CD4-positive, alpha-beta T cell (primary cell): ENCODE measurements at places on chromosomes 1 and 21. TPM values are rescaled to one million over a fixed set of nuclear protein-coding genes. Genes with fewer than 3 reads are reported as not detected.
A peak's percentile ranks its signal among the peaks of the same experiment; 100 is the strongest.

DNA sequence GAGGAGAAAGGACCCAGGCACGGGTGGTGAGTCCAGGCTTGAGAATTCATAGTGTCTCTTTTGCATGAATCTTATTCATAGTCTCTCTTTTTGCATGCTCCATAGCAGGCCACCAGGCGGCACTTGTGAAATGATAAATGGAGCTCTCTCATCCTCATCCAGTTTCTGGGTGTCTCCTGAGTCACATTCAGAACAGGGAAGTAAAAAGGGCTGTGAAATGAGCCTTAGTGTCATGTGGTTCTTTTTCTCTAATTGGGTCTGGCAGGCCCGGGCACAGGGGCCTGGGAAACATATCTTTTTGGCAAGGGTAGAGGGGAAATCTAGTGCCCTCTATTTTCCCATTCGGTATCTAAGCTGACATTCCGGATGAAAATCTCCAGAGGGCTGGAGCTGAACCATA lies 19.1 kb upstream of the NCF2 start:
- no peak for DNase-seq
- no peak overlapping the region for H3K4me3 ChIP-seq
- H3K27ac ChIP-seq, result no peak overlapping the region

SGIP1 gene
- 0.84 TPM for total RNA-seq

TSPAN1 gene
- not detected for total RNA-seq

DNA sequence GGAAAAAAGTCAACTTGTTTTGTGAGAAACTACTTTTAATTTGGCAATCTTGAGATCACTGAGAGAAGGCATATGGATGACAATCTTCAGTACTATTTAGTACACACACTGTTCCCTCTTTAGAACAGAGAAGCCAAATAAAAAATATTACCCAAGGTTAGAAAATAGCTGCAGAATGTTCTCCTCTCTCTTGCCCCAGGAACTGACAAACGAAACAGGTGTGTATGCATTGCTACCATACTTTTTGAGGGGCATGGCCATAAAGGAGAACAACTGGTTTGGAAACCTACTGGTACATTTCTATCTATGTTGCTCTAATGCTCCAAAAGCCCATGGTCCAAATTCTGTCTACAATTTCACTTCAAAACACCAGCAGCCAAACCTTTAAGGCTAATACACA lies 5.7 kb downstream of the TOR1AIP2 start:
- H3K4me3 ChIP-seq, result no peak overlapping the region
- H3K27me3 ChIP-seq, result no peaks in the 10 kb centered on the region
- H3K27ac ChIP-seq, result no peak overlapping the region

GRCh38 chr1:95604771-95605170 lies 370.8 kb downstream of the RWDD3 start:
- no peak overlapping the region for H3K27ac ChIP-seq
- no peak for DNase-seq
- no peak overlapping the region for H3K4me3 ChIP-seq

FCRL1 gene
- total RNA-seq, result 0.60 TPM

- peaks cover 4% of the 10 kb centered on the region for H3K27me3 ChIP-seq
- H3K27ac ChIP-seq, result peak overlapping the region; percentile 99
- peaks cover 6% of the 10 kb centered on the region for H3K36me3 ChIP-seq
- H3K4me1 ChIP-seq, result peaks cover 23% of the 10 kb centered on the region
These were observed 920 bp downstream of the MTR start for GRCh38 chr1:236795757-236796667.

- H3K4me1 ChIP-seq, result peaks cover 13% of the 10 kb centered on the region
- H3K27ac ChIP-seq, result no peak overlapping the region
- DNase-seq, result no peak
- H3K4me3 ChIP-seq, result no peak overlapping the region
- H3K36me3 ChIP-seq, result peaks cover 6% of the 10 kb centered on the region
- H3K27me3 ChIP-seq, result no peaks in the 10 kb centered on the region
These were observed 28.1 kb downstream of the TSHB start for GRCh38 chr1:115057661-115058254.

- no peaks in the 10 kb centered on the region for H3K36me3 ChIP-seq
- no peak overlapping the region for H3K4me3 ChIP-seq
- H3K27me3 ChIP-seq, result no peaks in the 10 kb centered on the region
- DNase-seq, result no peak
- H3K27ac ChIP-seq, result no peak overlapping the region
These were observed 43.5 kb downstream of the TMCC2 start for GRCh38 chr1:205271277-205271676.

GRCh38 chr1:1004780-1005697 lies 5.1 kb upstream of the HES4 start:
- DNase-seq, result no peak
- no peak overlapping the region for H3K27ac ChIP-seq
- H3K4me3 ChIP-seq, result no peak overlapping the region
- H3K36me3 ChIP-seq, result no peaks in the 10 kb centered on the region

DPT gene
- total RNA-seq, result not detected

- no peak overlapping the region for H3K27ac ChIP-seq
- H3K36me3 ChIP-seq, result no peaks in the 10 kb centered on the region
- no peaks in the 10 kb centered on the region for H3K27me3 ChIP-seq
These were observed 3.8 kb upstream of the RGSL1 start for GRCh38 chr1:182446033-182446669.

DNA sequence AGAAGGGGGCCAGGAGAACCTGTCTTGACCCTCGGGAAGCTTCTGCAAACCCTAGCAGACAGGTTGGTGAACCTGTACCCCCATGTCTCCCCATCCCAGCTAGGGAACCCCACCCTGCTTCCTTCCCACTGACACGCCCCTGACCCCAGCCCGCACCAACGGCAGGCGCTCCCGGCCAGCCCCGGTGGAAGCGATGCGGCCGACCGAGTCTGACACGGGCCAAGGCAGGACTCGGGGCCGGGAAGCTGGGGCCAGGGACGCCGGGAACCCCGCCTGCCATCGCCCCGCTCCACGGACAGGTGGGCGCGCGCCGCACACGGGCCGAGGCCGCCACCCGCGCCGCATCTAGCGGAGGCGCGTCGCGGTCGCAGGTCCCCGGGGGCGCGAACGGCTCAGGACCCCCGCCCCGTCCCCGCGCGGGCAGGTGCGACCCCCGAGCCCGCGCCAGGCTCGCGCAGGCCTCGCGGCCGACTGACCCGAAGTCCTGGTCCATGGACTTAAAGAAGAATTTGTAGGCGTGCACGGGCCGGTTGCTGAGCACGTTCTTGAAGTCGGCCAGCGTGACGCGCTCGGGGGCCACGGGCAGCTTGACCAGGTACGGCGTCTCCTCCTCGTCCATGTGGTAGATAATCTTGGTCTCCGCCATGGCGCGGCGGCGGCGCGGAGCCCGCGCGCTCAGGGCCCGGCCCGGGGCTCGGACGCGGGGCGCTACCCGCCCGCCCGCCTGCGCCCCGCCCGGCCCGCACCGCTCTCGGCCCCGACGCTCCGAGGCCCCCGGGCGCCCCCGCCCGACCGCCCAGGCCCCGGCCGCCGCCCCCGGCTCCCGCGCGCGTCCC lies 580 bp downstream of the DVL1 start:
- no peak for DNase-seq
- peak overlapping the region; percentile 58 for H3K4me3 ChIP-seq
- H3K27me3 ChIP-seq, result peaks cover 11% of the 10 kb centered on the region
- no peak overlapping the region for H3K27ac ChIP-seq
- peaks cover 50% of the 10 kb centered on the region for H3K4me1 ChIP-seq

- H3K4me1 ChIP-seq, result no peaks in the 10 kb centered on the region
- H3K36me3 ChIP-seq, result no peaks in the 10 kb centered on the region
- no peak overlapping the region for H3K27ac ChIP-seq
- no peak for DNase-seq
- no peaks in the 10 kb centered on the region for H3K27me3 ChIP-seq
These were observed 119.0 kb upstream of the NRIP1 start for GRCh38 chr21:15183813-15184257.

- H3K27me3 ChIP-seq, result no peaks in the 10 kb centered on the region
- no peak for DNase-seq
- peaks cover 18% of the 10 kb centered on the region for H3K36me3 ChIP-seq
- no peaks in the 10 kb centered on the region for H3K4me1 ChIP-seq
- H3K27ac ChIP-seq, result no peak overlapping the region
These were observed 24.7 kb upstream of the PTCH2 start for GRCh38 chr1:44867801-44868200.

CYP4X1 gene
- total RNA-seq, result not detected

GRCh38 chr1:44031252-44032169 lies at the start of gene SLC6A9:
Gene SLC6A9 (minus strand): TSS chr1:44031462. CDS start chr1:44024277, 7,185 bp downstream.
- H3K36me3 ChIP-seq, result no peaks in the 10 kb centered on the region
- DNase-seq, result peak; percentile 25
- H3K27ac ChIP-seq, result no peak within 1 kb of the TSS
- peaks cover 21% of the 10 kb centered on the region for H3K4me1 ChIP-seq

GRCh38 chr1:211842518-211842917 lies 12.0 kb upstream of the LPGAT1 start:
- H3K36me3 ChIP-seq, result no peaks in the 10 kb centered on the region
- no peak overlapping the region for H3K4me3 ChIP-seq
- H3K4me1 ChIP-seq, result no peaks in the 10 kb centered on the region
- H3K27me3 ChIP-seq, result no peaks in the 10 kb centered on the region
- DNase-seq, result no peak

- no peak overlapping the region for H3K27ac ChIP-seq
- H3K27me3 ChIP-seq, result no peaks in the 10 kb centered on the region
- DNase-seq, result no peak
- no peaks in the 10 kb centered on the region for H3K4me1 ChIP-seq
- H3K4me3 ChIP-seq, result no peak overlapping the region
These were observed 70.2 kb downstream of the DNM3 start for GRCh38 chr1:171911506-171911905.

DNA sequence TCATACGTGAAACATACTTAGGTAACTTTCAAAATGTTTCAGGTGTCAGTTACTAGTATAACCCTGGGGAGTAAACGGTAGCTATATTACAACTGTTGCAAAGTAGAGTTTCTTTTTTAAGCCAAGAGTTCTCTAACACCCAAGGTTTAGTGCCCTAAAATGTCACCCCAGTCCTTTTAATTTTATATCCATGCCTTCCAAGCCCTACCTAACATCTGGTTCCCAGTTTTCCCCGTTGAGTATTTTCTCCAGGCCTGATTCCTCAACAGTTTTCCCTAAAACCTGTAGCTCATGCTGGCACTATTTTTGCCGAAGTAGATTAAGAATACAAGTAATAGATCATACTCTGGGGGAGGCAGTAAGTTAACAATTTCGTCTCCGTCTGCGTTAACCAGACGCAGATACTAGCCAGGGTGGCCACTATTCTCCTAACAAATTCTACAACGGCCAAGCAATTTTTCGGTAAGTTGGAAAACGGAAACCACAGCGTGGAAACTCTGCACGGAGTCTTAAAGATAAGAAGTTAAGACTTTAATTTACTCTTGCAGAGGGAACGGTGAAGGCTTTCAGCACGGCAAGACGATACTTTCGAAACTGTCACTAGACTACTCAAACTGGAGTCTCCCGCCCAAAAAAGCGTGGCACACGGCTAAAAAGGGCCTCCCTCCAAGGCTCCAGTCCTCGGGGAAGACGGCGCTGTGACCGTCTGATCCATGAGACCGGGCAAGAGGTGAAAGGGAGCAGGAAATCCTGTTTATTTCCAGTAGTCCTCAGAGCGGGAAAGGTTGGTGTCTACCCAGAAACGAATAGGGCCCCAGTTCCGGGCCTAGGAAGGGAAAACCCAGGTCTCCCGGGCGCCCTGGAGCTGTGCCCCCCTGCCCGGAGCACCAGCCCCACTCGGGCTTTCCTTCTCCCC lies 945 bp downstream of the SRSF4 start:
- DNase-seq, result no peak
- H3K36me3 ChIP-seq, result peaks cover 8% of the 10 kb centered on the region
- H3K27ac ChIP-seq, result peak overlapping the region; percentile 97
- no peaks in the 10 kb centered on the region for H3K27me3 ChIP-seq
- peaks cover 41% of the 10 kb centered on the region for H3K4me1 ChIP-seq

NTNG1 gene
- not detected for total RNA-seq

- H3K4me3 ChIP-seq, result no peak overlapping the region
- H3K36me3 ChIP-seq, result no peaks in the 10 kb centered on the region
These were observed 129.5 kb upstream of the ERRFI1 start for GRCh38 chr1:8155528-8156186.

DAB1 gene
- total RNA-seq, result 0.52 TPM
